ENCODE measurements at places on chromosomes 4 and X.

DNA sequence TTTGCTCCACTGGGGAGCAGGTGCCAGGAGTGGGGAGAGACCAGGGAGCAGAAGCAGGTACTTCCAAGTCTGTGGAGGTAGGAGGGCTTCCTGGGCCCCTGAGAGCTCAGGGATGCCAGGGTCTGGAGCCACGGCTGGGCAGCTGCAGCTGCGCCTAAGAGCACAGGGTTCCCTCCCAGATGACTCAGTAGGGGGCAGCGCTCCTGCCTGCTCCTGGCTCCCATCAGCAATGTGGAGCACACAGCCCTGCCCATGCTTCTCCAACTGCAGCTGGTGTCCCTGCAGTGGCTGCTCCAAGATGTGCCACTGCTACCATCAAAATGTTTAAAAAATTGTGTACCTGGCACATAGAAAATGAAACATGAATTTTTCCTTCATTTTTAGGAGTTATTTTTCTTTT, 1028.2 kb downstream of the PCDH7 start:
- no peak for DNase-seq

DNA sequence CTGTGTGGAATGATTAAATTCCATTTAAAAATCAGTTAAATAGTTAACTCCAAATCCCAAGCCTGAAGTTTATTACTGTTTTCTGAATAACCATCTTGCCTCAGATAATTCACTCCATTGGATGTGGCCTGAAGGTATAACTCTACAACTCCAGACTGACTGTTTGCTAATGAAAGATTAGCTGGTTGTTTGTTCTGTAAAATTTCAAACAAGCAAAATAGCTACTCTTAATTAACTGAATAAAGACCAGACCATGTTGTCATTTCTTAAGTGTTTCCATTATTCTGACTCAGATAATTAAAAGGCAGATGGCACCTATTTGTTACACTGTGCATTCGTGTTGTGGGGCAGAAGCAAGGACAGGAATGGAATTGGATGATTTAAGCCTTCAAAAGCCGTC, 78.5 kb upstream of the DDIT4L start:
- no peak for DNase-seq

- DNase-seq: no peak
Measured at GRCh38 chr4:154435895-154436294, 55.7 kb downstream of the DCHS2 start.

- no peak for DNase-seq
Measured at GRCh38 chr4:174358410-174358809, 74.7 kb downstream of the CEP44 start.

DNA sequence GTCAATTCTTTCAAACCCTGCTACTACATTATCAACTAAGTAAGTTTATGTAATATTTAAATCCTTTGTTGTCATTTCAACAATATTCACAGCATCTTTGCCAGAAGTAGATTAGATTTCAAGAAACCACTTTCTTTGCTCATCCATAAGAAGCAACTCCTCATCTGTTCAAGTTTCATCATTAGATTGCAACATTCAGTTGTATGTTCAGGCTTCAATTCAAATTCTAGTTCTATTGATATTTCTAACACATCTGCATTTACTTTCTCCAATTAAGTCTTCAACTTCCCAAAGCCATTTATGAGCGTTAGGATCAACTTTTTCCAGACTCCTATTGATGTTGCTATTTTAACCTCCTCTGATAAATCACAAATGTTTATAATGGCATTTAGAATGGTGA, 66.1 kb downstream of the BMP3 start:
- peak; percentile 80 for DNase-seq

- no peak for DNase-seq
Measured at GRCh38 chr4:77861495-77861894, 1.1 kb upstream of the MRPL1 start.

GRCh38 chr4:184636897-184637296, 12.3 kb downstream of the CASP3 start:
- DNase-seq: no peak

DNA sequence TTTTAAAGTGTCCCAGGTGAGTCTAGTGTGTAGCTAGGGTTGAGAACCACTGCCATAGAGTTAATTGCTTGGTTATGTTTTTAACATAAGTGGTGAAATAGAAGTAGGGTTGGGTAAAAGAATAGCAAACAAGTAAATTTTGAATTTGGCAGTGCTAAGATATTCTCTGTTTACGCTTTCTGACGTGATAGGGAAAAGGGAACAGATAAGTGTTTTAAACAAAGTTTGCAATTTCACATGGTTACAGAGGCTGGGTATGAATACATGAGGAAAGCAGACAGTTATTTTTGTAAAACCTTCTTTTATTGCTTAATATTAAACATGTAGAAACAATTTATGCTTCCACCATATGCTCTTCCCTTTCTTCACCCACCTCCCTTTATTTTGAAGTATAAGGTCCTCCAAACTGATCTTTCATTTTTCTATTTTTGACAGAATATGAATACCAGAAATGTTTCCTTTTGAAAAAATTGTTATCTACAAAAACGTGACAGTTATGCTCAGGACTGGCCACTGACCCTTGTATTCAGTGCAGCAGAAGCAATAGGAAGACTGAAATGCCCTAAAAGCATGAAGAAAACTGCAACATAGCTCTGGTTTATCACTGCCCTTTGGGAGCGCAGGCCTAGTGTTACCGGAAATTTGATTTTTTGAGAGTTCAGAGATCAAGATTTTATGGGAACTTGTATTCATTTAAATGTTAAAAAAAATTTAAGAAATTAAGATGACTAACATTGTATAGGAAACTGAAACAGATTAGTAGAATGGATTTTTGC, 214.4 kb upstream of the ARSJ start:
- no peak for DNase-seq

- DNase-seq: no peak
Measured at GRCh38 chr4:38823766-38824165, 19.2 kb upstream of the TLR1 start.
